ENCODE measurements at places on chromosomes 6 and 20. TPM values are rescaled to one million over a fixed set of nuclear protein-coding genes. Genes with fewer than 3 reads are reported as not detected.

- H3K4me3 ChIP-seq: no peak overlapping the region
- no peak overlapping the region for H3K27ac ChIP-seq
- H3K4me1 ChIP-seq: peaks cover 11% of the 10 kb centered on the region
- no peak for DNase-seq
Observed at GRCh38 chr6:105988321-105988720, 97.8 kb upstream of the PRDM1 start.

DNA sequence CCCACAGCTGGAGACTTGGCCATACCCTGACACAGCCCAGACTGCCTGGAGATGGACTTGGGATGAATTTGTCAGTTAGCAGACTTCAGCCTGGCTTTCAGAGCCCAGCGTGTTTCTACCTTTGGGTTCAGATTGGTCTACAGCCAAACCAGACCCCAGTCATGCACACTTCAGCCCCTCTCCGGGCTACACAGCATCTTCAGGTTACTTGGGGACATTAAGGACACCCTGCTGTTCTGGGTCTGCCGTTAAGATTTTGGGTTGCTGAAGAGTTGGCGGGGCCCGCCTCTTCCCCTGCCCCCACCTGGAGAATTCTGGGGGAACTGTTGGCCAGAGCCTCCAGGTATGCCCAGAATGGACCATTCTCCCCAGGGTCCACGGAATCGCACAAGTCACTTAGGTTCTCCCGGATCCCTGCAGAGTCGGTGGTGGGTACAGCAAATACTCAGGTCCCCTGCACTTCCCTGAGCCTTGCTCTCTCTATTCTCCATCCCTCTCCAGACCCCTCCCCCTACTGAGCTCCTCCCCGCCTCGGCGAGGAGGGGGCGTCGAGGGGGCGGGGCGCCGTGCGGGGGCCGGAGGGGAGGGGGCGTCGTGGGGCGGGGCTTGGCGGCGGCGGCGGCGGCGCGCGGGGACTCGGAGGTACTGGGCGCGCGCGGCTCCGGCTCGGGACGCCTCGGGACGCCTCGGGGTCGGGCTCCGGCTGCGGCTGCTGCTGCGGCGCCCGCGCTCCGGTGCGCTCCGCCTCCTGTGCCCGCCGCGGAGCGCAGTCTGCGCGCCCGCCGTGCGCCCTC is at the start of gene PTK7:
Gene PTK7 (plus strand): TSS at position 645 of the 794 bp plus-strand sequence. CDS start 175 bp downstream, outside the sequence.
- H3K27me3 ChIP-seq: no peaks in the 10 kb centered on the region
- peaks cover 11% of the 10 kb centered on the region for H3K36me3 ChIP-seq
- no peak for DNase-seq
- peaks cover 19% of the 10 kb centered on the region for H3K4me1 ChIP-seq

DNA sequence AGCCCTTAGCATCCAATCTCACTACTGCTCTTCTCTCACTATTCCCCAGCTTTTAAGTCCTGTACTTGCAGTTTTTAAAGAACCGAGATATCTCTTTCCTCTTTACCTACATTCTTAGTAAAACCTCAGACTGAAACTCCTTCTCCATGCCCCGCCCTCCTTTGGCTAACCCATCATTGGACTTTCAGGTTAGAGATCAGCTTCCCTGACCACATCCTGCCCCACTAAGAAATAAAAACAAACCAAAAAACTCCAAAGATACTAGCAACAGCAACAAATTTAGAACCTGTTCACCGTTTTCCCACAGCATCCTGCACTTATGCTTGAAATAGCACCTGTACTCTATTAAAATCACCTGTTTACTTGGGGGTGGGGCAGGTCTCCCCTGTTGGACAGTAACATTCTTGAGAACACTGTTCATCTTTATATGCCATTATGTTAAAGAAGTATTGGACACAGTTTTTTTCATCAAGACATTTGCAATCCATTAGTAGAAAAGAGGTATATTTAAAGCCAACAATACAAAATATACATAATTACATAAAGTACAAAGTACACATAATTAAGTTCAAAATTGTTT is 16.3 kb upstream of the SMAP1 start:
- H3K27me3 ChIP-seq: no peaks in the 10 kb centered on the region
- no peak overlapping the region for H3K27ac ChIP-seq
- no peaks in the 10 kb centered on the region for H3K36me3 ChIP-seq
- DNase-seq: no peak
- no peaks in the 10 kb centered on the region for H3K4me1 ChIP-seq

GRCh38 chr6:127786109-127786508 is 114.7 kb downstream of the THEMIS start:
- H3K27ac ChIP-seq: no peak overlapping the region
- H3K36me3 ChIP-seq: no peaks in the 10 kb centered on the region
- no peak overlapping the region for H3K4me3 ChIP-seq
- no peaks in the 10 kb centered on the region for H3K4me1 ChIP-seq

DNA sequence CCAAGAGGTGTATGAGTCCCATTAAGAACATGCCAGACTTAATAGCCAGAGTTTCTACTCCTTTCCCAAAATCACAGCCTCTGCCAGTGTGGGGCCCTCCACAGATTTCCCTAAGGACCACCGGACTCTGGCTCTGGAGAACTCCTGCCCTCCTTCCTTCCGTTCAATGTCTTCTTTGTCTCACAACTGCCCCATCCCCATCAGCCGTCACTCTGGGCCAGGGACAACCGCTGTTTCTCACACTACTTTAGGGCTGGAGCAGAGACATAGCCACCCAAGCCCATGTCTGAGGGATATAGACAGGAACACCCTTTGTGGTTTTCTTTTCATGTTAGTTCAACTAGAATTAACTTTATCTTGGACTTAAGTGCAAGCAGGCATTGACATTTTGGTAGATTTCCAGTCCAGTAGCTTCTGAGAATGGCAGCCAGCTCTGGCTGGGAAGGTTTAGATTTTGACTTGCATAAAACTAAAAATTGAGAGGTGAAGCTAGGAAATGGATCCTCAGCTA is 6.7 kb upstream of the ACSS1 start:
- no peaks in the 10 kb centered on the region for H3K4me1 ChIP-seq
- no peak overlapping the region for H3K4me3 ChIP-seq
- H3K27ac ChIP-seq: no peak overlapping the region
- no peaks in the 10 kb centered on the region for H3K36me3 ChIP-seq
- DNase-seq: no peak

DNA sequence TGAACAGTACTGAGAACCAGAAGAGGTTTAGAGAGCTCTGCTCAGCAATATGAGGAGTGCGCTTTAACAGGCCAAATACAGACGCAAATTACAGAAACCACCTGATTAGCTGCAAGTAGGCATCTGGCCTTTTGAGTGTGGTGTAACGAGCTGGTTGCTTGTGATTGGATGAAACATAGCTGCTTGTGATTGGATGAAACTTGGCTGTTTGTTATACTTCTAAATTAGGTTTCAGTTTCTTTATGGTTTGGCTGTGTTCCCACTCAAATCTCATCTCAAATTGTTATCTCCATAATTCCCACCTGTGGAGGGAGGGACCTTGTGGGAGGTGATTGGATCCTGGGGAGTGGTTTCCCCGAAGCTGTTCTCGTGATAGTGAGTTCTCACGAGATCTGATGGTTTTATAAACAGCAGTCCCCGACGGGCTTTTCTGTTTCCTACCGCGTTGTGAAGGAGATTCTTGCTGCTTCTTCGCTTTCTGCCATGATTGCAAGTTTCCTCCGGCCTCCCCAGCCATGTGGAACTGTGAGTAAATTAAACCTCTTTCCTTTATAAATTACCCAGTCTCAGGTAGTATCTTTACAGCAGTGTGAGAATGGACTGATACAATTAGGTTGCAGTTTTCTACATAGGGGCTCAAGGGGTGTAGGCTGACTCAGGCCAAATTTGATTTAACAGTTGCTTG is 655.9 kb upstream of the MAN1A1 start:
- H3K4me3 ChIP-seq: no peak overlapping the region
- H3K36me3 ChIP-seq: no peaks in the 10 kb centered on the region
- H3K27me3 ChIP-seq: no peaks in the 10 kb centered on the region
- no peak overlapping the region for H3K27ac ChIP-seq
- no peak for DNase-seq

HM13 gene
- total RNA-seq: 28.2 TPM

CTCFL gene
- total RNA-seq: not detected
